ENCODE measurements at places on chromosomes 16 and 17.

DNA sequence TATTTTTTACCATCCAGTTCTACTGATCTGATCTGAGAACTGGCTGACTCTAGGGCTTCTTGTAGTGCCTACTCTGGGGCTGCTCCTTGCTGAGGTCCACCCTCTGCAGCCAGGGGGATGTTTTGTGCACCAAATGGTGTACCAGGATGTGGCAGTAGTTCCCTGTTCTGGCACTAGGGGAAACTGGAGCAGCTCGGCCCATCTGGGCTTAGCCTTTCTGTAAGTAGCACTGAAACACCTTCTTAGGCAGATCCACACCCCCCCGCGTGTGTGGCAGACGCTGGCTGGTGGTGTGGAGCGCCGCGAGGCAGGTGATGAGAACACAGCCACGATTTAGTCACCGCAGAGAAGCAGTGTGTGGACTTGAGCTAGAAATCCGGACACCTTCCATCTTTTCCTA, 17.0 kb downstream of the DUSP14 start:
- peak; percentile 48 for DNase-seq

GRCh38 chr17:33459078-33459940, 166.2 kb upstream of the ASIC2 start:
- no peak for DNase-seq

DNA sequence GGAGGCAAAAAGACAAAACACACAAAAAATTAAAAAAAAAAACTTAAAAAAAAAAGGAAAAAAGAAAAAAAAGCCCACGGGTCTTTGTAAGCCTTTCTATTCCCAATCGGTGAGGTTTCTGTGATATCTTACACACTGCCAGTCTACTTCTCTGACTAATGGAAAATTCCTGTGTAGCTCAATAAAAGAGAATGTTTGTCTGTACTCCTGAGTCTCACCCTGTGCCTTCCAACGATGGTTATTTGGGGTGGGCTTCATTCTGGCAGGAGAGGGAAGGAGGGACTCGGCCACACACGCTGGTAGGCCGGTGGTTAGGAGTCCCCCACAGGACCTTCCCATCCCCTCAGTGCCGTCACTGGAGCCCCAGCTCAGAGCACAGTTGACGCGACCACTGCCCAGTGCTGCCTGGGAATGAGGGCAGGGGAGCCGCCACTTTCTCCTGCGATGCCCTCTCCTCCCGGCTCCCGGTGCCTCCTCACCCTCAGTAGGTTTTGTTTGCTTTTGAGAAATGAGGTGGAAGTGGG, 68.0 kb downstream of the AMFR start:
- DNase-seq = peak; percentile 8

GRCh38 chr17:53655591-53655990, 167.1 kb upstream of the KIF2B start:
- no peak for DNase-seq

DNA sequence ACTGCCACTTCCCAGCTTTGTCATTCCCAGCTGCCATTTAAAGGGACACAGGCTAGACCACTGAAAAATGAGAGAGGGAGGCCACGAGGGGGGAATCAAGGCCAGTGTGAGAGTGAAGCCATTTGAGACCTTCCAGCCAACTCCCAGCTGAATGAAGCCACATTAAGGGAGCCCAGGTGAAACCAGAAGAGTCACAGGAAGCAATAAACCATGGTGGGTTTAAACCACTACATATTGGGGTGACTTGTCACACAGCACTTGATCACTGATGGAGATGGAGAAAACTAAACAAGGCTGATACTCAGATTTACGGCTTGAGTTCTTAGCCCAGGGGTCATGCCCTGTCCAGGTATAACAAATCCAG, 2.8 kb upstream of the NUBP1 start:
- DNase-seq = no peak

GRCh38 chr16:61908426-61908825, 127.8 kb downstream of the CDH8 start:
- DNase-seq = no peak

GRCh38 chr16:57277586-57277985, 6.9 kb downstream of the PLLP start:
- DNase-seq = peak; percentile 84

DNA sequence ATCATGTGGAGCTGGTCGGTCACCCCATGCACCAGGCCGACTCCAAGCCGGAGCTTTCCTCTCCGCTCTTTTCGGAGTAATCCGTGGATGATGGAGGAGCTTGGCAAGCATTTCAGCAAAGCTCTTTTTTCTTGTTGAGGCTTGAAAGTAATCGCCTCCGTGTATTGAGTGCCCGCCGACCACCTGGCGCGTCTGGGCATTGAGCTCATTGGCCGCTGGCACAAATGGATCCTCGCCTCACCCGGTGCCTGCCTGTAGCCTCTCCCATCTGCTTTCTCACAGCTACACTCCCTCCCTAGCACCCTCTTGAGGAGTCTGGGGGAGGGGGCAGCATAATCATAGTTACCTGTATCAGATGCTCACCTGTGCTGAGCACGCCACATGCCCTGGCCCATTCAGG, 148.9 kb downstream of the CMIP start:
- no peak for DNase-seq

DNA sequence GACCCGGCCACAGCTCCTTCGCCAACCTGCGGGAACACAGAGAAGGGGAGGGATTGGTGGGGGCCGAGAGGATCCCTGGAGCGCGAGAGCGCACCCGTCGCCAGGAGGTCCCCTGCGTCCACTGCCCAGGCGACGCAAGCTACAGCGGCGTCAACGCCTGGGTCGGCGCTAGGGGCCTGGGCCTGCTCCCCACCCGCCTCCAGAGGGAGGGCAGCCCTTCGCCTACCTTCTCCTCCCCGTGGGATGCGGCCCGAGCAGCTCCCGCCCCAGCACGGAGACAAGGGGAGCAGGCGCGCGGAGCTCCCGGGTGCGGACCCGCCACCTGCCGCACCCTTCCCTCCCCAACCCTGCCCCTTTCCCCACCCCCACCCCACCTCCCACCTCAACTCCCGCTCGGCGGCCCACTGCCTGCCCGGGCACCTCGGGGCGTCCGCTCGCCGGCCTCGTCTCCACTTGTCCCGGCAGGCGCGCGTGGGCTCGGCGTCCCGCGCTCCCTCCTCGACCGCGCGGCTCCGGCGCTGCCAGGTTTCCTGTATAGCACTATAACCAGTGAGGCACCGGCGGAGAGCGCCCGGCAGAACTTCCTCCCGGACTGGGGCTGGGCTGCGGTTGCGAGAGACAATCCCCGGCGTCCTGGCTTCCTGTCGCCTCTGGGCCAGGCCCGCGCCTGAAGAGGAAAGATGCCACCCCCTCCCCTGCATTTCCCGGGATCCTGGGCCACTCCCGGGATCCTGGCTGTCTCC, 119.1 kb upstream of the SMURF2 start:
- DNase-seq = peak; percentile 75

DNA sequence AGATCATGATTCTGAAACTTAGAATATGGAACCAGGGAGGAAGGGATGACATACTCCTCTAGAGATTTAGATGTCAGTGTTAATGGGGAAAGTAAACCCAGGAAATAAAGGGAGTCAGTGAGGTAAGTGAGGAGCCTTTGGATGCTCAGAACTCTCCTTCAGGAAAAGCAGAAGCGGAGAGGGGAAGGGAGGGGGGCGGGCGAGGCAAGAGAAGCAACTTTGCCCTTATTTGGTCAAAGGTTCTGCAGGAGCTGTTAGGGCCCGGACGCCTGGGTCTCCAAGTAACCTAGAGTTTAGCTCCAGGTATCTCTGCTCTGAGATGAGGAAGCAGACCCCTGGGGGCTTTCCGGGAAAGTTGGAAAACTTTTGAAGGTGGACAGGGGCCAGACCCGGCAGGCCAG, 1.3 kb downstream of the PFN1 start:
- DNase-seq = no peak

GRCh38 chr16:31696968-31697743, 169.5 kb downstream of the AHSP start:
- no peak for DNase-seq
